ENCODE measurements at places on chromosomes 1 and 21. TPM values are rescaled to one million over a fixed set of nuclear protein-coding genes. Genes with fewer than 3 reads are reported as not detected.

The NHLH2 gene
- polyA plus RNA-seq: 0.21 TPM

The SHE gene
- 0.01 TPM for polyA plus RNA-seq

The TEDDM1 gene
- polyA plus RNA-seq: not detected

The KLHDC7A gene
- polyA plus RNA-seq: not detected

The CLEC20A gene
- polyA plus RNA-seq: not detected

The ANKRD35 gene
- polyA plus RNA-seq: 1.3 TPM

The WNT4 gene
- polyA plus RNA-seq: 2.6 TPM

The KCNE1 gene
- 0.03 TPM for polyA plus RNA-seq

The HES2 gene
- 33.9 TPM for polyA plus RNA-seq

The SLC30A2 gene
- polyA plus RNA-seq: not detected

The PTPN7 gene
- not detected for polyA plus RNA-seq

The TFF3 gene
- not detected for polyA plus RNA-seq

The GATAD2B gene
- polyA plus RNA-seq: 4.1 TPM

The TRMT1L gene
- 22.2 TPM for polyA plus RNA-seq

DNA sequence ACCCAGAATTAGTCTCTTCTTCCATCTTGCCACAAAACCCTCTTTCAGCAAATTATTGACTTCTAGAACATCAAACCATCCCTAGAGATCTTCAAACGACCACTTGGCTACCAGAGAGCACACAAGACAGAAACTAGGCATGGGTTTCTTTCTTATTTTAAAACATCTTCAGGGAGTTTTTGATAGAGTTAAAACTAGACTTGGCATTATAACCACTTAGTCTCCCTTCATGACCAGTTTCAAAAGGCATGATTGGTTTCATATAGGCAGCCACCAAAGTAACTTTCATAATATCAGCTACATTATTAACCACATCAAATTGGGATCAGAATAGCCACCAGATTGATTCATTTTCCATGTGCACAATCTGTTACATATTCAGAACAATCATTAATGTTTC is 368.4 kb upstream of the GREM2 start:
- no peak for DNase-seq

DNA sequence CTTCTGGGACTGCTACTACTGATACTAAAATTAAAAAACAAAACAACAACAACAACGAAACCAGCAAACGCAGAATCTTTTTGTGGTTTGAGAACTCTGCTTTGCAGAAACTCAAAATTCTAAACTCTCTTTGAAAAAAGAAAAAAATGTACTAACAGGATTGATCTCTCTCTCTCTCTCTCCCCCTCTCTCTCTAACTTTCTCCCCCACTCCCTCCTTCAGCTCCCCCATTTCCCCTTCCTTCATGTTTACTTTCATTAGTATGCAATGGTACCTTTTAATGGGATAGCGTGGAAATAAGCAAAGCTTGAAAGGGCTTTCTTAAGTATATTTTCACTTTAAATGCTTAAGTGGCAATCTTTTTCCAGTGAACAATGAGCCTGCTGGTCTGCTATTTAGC is 562.6 kb upstream of the ADGRL2 start:
- DNase-seq: no peak

- DNase-seq: no peak
These were observed 121.7 kb upstream of the PRDX6 start for GRCh38 chr1:173355281-173356031.

- DNase-seq: no peak
These were observed 20.6 kb upstream of the ATF3 start for GRCh38 chr1:212587888-212588510.

DNA sequence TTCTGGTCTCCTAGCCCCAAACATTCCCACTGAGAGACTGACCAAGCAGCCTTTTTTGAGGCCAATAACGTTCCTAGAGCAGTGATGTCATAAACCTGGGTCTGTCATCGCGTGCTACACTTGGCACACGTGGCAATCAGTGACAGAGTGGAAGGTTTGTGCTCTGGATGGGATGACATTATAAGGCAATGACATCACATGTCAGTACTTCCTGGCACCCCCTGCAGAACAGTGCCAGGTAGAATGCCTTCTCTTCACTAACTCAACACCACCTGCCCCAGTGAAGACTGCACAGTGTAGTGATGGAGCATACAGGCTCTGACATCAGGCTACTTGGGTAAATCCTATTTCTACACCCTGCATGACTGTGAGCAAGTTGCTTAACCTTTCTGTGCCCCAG is 5.4 kb upstream of the ZNF648 start:
- DNase-seq: no peak

GRCh38 chr21:26637201-26637745 is 64.2 kb upstream of the CYYR1 start:
- DNase-seq: no peak

DNA sequence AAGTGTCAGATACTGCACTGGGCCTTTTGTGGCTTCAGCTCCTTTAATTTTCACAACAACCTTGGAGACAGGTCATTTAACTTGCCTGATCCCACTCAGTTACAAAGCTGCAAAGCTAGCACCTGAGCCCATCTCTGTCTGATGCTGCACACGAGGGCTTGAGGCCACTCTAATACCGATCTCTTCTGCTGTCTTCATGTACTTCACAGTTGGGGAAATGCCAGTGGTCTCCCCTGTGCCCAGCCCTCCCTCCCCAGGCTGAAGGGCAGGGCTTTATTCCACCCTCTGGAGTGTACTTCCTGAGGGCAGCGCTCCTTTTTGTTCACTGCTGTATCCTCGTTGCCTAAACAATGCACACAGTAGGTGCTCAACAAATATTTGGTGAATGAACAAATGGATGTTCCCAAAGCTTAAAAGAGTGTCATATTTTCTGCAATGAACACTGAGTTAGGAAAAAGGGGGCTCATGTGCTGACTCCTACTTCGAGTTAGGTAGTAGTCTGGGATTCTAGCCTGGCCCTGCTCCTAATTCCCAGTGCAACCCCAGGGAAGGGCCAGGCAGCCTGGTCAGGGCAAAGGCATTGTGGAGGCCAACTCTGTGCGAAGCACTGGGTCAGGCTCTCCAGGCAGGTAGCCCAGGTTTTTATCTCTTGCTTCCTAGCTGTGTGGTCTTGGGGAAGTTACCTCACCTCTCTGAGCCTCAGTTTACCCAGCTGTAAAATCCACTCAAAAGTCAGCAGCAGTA is 1.1 kb downstream of the TMCO4 start:
- DNase-seq: no peak

GRCh38 chr1:116737020-116737854 is 17.0 kb upstream of the CD2 start:
- no peak for DNase-seq

- no peak for DNase-seq
These were observed 50.6 kb downstream of the TNFRSF8 start for GRCh38 chr1:12113433-12114339.

- no peak for DNase-seq
These were observed 27.3 kb upstream of the PDPN start for GRCh38 chr1:13556224-13556764.

DNA sequence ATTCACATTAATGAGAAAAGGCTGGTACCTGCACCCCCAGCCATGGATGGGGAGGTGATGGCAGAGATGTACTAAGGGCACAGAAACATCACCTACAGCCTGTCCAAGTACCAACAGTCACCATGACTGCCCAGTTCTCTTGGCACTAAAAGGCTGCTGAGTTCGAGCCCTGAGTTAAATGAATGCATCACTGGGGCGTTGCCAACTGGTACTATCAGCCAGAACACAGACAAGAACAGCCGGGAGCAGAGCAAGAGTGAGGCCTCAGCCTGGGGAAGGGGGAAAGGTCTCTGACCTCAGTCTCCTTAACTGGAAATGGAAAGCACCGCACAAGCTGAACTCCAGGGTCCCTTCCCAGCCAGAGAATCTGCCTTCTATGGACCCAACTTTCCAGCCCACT is 60.5 kb downstream of the GLIS1 start:
- no peak for DNase-seq

- no peak for DNase-seq
These were observed 92.6 kb upstream of the TMPRSS2 start for GRCh38 chr21:41600556-41600955.

DNA sequence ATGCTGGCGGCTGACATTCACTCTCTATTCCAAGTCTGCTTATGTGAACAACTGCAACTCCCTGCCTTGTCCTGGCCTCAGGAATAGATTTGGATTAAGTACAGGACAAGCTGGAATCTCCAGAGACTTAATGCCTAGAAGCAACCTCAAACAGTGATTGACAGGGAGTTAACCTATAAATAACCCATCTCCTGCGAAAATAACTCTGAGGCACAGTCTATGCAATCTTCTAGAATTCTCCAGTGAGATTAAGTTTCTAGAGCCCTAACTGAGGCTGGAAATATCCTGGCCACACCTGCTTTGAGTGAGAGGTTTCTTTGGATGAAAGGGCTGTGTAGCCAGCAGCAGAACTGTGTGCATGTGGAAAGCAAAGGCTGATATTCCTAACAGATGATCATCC is 25.3 kb upstream of the ATP1A1 start:
- no peak for DNase-seq

GRCh38 chr1:26154750-26155149 is 4.1 kb upstream of the FAM110D start:
- no peak for DNase-seq

DNA sequence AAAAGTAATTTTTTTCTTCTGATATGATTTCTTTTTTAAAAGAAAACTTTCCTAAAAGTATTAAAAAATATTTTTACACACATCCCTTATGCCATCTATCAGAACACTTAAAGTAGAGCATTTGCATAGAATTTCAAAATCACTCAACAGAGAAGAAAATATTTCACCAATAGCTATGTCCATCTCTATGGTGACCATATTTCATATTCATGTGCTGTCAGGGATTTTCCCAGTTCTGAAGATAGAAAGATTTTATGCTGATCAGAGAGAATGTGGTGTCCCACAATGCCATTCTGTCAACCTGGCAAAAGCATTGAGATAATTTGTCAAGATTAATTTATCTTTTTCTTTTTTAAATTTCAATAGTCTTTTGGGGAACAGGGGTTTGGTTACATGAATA is 87.0 kb downstream of the C4BPA start:
- DNase-seq: no peak

DNA sequence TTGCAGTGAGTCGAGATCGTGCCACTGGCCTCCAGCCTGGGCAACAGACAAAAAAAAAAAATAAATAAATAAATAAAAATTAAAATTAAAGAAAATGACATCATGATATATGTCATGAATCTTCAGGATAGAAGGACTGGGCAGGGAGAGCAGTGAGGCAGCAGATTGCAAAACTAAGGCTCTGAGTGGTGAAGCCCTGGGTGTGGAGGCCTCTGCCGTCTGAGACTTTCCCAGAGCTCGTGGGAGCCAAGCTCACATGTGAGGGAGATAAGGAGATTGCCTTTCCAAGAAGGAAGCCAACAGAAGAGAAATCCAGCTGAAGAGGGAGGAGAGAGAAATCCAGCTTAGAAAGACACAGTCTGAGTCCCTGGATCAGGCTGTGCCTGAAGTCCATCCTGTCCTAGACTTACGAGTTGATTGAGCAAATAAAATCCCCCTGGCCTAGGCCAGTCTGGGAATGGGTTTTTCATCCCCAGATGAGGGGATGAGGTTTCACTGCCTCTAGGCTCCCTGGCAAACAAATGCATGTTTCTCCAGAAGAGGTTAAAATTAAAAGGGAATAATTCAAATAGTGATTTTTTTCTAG is 142.0 kb upstream of the IGSF21 start:
- DNase-seq: no peak

GRCh38 chr1:80217377-80217986 is 1211.0 kb upstream of the ADGRL4 start:
- DNase-seq: no peak

- no peak for DNase-seq
These were observed 7.5 kb upstream of the GJA8 start for GRCh38 chr1:147895123-147895522.

- no peak for DNase-seq
These were observed 74.2 kb upstream of the CXADR start for GRCh38 chr21:17438635-17439034.

GRCh38 chr21:45080232-45080631 is 5.9 kb downstream of the ADARB1 start:
- no peak for DNase-seq

GRCh38 chr21:42520628-42521253 is 7.1 kb downstream of the SLC37A1 start:
- no peak for DNase-seq

GRCh38 chr21:46078978-46079351 is 18.9 kb upstream of the COL6A2 start:
- DNase-seq: no peak

DNA sequence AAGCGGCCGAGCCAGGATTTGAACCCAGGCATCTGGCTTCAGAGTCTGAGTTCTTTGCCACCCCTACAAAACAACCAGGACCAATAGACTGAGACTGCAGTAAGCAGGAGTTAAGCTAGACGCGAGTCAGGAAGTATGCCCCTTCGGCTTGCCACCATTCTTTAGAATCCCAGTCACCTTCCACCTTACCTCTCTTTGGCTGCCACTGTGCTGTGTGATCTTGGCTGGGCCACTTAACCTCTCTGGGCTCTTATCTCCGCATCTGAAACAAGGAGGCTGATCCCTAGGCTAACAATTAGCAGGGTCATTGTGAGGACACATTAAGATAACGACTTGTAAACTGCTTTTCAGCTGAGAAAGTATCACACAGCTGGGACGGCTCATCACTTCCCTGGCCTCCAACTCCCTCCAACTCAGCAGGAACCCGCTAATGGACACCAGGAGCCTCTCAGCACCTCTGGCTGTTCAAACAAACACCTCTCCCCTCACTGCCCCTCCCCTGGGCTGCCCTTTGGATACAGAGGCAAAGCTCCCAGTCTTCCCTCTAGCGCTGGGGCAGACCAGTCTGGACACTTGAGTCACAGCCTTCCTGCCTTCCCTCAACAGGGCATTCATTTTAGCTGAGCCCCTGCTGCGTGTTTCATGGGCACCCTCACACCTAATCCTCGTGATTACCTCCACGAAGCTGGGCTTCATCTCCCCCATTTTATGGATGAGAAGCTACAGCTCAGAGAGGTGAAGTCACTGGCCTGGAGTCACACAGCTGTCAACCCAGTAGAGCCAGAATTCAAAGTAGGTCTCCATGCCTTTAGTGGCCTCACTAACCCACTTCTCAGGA is 83.2 kb downstream of the CAMK2N1 start:
- no peak for DNase-seq

- no peak for DNase-seq
These were observed 30.6 kb downstream of the WLS start for GRCh38 chr1:68201546-68202238.

DNA sequence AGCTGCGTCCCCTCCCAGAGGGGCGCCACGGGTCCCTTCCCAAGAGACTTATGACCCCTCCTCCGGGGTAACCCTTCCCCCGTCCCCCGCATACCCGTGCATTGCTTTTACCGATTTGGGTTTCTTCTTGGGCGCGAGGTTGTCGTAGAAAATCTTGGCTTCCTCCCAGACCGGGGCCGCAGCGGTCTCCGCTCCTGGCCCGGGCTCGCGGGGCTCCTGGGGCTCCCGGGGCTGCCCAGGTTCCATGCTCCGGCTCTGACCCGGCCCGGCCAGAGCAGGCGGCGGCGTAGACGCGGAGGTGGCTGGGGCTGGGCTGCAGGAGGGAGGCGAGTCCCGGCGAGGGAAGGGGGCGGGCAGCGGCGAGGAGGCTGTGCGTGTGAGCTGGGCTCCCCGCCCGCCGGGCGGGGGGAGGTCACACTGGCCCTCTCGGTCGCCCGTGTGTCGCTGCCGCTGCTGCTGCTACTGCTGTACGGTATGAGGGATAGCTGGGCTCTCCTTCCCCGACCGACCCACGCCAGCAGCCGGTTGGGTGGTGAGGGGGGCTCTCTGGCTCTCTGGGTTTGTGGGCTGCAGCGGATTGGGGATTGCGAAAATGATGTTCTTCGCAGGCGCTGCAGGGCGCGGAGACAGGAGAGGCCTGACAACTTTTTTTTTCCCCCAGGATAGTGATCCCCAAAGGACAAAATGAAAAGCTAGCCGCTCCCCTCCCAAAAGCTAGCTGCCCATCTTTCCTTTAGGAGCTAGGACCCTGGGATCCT is at the start of gene NT5C1A:
NT5C1A (minus strand) TSS at position 315 of the 758 bp plus-strand sequence; CDS start at position 246, 69 bp downstream.
- DNase-seq: no peak

GRCh38 chr1:237791592-237791991 is 99.1 kb downstream of the ZP4 start:
- no peak for DNase-seq

Measured in keratinocyte (primary cell).